Vagina (tissue), 2 donors: ENCODE measurements at places on chromosomes 13 and 19.

DNA sequence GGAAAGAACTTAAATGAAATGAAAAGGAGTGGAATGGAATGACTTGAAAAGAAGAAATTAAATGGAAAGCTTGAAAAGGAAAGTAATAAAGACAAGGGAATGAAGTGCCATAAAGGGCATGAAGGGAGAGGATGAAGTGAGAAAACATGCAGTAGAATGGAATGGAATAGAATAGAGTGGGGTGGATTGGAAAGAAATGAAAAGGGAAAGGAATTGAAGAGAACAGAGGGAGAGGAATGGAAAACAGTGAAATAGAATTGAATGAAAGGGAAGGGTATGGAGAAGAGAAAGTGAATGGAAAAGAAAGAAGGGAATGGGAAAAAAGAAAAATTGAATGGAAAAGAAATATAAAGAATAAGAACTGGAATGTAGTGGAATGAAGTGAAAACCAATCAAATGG is 9.2 kb upstream of the ZNF180 start:
- no peak for DNase-seq

GRCh38 chr19:35901854-35902661 is at the start of gene HCST:
TSS of gene HCST (plus strand) at chr19:35902529. CDS start at chr19:35902594, 65 bp downstream.
- no peak for DNase-seq

DNA sequence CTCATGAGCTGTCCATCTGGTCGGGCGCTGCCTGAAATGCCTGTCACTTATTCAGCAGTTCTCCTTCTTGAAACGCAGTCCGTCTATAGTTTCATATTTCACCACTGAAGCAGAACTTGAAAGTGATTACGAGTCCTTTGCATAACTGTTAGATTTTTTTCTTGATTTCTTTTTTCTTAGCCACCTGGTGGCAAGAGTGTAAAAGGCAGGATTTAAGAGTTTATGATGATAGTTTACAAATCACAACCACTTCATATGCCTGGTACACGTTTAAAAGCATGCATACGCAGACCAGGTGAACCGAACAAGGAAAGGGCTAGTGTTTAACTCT is 45.8 kb downstream of the GGACT start:
- DNase-seq = no peak

DNA sequence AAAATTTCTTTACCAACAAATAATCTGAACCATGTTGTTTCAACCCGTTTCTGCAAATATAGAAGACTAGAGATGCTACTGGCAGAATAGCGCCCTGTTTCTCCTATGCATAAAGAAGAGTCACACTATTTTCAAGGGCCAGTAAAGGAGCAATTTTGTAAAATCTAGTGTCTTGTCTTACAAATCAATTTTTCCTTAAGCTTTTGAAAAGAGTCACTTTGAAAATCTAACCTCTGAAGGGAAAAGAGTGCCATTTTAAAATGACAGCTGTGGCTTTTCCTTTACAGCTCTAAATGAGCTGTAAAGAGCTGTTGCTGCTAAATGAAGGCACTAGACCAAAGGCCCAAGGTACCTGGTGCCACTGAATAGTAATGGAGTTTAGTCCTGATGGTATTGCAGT is 16.9 kb upstream of the GTF2F2 start:
- no peak for DNase-seq

- no peak for DNase-seq
These were observed at the start of gene IGFLR1 for GRCh38 chr19:35742121-35742724. TSS of gene IGFLR1 (minus strand) at chr19:35742452. CDS start at chr19:35741180, 1,272 bp downstream.

- DNase-seq = no peak
These were observed 25.0 kb downstream of the ITM2B start for GRCh38 chr13:48258002-48258401.

DNA sequence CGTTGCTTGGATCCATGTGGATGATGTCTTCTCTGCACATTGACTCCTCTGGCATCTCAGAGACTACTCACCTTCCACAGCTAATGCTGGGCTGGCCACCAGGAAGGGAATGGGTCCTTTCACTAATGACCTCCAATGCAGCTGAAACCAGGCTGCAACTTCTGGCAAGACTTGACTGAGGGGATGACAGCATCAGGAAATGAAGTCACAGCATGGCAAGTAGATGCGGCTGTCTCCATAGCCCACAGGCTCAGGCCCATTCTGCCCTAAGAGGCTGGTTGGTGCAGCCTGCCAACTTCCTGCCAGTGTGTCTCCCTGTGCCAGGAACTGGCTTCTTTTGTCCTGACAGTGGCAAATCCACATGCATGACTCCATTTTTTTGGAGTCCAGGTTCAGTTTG is 467.3 kb downstream of the TSHZ3 start:
- no peak for DNase-seq

- no peak for DNase-seq
These were observed 28.1 kb downstream of the SLC7A1 start for GRCh38 chr13:29567411-29567810.

- no peak for DNase-seq
These were observed 13.4 kb downstream of the TM6SF2 start for GRCh38 chr19:19259741-19260140.

GRCh38 chr13:111659842-111660241 is 339.4 kb downstream of the TEX29 start:
- DNase-seq = no peak

DNA sequence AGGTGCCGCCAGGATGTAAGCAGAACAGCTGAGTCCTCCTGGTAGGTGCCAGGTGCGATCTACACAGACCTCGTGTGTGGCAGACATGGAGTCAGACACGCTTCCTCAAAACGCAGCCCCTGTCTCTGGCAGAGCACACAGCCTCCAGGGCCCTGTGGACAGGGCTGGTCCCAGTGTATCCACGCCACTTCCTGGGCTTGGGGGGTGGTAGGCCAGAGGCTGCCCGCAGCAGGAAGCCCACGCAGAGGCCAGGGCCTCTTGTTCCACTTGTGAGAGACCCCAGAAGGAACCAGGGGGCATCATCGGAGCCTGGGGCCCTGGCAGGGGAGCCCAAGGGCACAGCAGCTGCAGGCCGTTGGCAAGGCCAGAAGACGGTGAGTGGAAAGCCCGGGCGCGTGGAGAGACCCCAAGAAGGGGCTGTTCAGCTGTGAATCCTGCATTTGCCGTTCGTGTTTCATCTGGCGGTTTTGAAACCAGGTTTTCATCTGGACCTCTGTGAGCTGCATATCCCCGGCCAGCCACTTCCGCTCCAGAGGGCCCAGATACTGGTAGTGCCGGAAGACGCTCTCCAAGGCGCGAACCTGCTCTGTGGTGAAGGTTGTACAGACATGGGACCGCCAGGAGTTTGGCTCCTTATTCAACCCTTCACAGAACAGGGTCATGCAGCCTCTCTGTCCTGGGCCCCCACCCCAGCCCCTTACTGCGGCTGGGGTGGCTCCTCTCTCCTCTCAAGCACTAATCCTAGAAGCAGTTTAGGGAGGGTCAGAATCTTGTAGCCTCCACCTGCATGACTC is 25.1 kb upstream of the SLITRK1 start:
- no peak for DNase-seq

GRCh38 chr19:46009530-46010510 is 13.0 kb downstream of the PGLYRP1 start:
- no peak for DNase-seq

DNA sequence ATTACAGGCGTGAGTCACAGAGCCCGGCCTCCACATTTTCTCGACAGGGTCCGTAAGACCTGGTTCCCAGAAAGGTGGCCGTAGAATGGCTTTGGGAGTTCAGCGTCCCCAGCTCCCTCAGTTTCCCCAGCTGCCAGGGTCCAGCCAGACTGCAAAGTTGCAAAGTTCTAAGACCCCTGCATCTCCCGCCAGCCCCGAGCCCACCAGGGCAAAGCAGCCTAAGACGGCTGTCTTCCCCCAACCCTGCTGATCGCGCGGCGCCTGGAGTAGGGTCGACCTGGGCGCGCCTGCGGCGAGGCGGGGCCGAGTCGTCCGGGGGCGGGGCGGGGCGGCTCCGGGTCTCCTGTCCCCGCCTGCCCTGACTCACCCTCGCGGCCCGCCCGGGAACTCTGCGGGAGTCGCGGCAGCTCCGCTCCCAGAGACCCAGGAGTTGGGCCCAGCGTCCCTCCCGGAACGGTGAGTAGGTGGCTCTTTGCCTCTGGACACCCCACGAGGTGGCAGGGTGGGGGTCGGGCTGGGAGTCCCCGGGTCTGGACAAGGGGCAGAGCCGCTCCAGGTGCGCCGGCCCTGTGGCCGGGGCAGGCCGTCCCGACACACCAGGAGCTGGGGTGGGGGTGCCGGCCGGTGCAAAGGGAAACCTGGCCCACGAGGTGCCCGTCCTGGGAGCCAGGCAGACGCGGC is at the start of gene LRRC8E:
TSS of gene LRRC8E (plus strand) at position 366 of the 681 bp plus-strand sequence. CDS start 7,094 bp downstream, outside the sequence.
- DNase-seq = no peak
